ENCODE measurements at places on chromosomes 5 and 9.

GRCh38 chr5:56605231-56605630 is 210.1 kb upstream of the MAP3K1 start:
- DNase-seq = no peak

GRCh38 chr9:13904746-13905145 is 409.2 kb downstream of the NFIB start:
- no peak for DNase-seq

- no peak for DNase-seq
Observed at GRCh38 chr5:153896117-153896516, 142.6 kb downstream of the FAM114A2 start.

DNA sequence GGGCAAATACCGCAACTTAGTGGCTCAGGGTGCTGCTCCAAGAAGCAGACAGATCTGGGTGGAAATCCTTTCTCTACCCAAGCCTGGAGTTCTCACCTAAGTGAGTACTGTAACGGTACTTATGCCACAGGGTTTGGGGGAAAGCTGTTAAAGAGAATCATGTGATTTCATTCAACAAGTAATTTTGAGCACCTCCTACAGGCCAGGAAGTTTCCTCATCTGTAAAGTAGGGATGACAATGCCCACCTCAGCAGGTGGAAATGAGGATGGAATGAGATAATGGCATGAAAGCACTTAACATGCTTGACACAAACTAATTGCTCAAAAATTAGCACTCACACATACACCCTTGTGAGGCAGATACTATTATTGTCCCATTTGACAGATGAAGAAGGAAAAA is 114.1 kb downstream of the JAKMIP2 start:
- DNase-seq = no peak

- no peak for DNase-seq
Observed at GRCh38 chr5:54173251-54173650, 137.1 kb downstream of the ARL15 start.
